ENCODE measurements at places on chromosomes 3 and 15. TPM values are rescaled to one million over a fixed set of nuclear protein-coding genes. Genes with fewer than 3 reads are reported as not detected.

The LRRC28 gene
- total RNA-seq, result 28.3 TPM

The DENND6A gene
- 42.0 TPM for total RNA-seq

The CD80 gene
- total RNA-seq, result not detected

The PCLAF gene
- not detected for total RNA-seq

The ZBBX gene
- total RNA-seq, result not detected

The CSK gene
- 8.4 TPM for total RNA-seq

The GRK7 gene
- not detected for total RNA-seq

The PPM1L gene
- 47.4 TPM for total RNA-seq

The FOXB1 gene
- total RNA-seq, result not detected

- ATAC-seq, result no peak
These were observed 361.9 kb upstream of the TRIM42 start for GRCh38 chr3:140315955-140316354.

DNA sequence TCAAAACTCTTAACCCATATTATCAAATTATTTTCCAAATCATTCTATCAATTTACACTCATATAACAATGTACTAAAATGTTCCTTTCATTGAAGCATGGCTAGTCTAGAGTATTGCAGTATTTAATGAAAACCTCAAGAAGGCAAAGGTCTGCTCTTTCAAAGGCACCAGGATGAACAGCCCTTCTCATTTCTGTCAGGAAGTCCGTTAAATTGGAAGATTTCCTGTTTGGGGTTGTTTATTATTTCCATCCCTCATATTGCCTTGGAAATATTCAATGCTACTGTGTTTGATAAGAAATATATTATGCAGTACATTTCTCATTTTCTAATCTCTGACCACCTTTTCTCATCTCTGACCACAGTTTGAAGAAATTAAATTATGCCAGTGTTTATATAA is 25.1 kb downstream of the ACKR4 start:
- ATAC-seq, result no peak

DNA sequence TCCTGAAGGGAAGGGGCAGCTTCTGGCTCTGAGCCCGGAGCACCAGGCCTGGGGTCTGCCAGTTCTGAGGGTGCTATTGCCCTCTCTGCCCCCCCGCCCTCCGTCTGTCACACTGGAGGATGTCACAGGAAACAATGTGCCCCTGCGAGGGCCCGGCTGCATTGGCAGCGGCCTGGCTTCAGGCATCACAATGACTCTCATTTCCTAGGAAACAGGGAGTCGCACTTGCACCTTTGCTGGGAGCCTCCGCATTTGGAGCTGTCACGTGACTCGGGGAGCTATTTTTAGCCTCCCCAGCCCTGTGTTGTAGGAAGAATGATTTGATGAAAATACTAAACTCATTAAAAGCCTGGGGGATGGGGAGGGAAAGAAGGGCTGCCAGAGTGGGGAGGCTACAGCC is 518.9 kb downstream of the SHQ1 start:
- ATAC-seq, result peak; percentile 81

DNA sequence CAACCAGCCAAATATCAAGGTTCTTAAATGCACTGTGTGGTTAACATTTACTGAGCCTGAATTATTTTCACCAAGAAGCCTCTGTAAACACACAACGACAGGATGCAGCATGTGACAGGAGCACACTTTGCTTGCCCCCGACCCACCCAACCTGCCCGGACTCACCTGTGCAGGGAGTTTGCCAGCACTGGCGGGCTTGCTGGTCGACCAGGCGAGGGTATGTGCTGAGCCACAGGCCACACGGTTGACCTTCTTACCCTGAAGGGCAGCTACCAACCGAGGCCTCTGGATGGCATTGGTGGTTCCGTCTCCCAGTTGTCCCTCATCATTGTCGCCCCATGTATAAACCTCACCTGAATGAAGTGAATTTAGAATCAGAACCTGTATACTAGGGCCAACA is 25.7 kb upstream of the OCA2 start:
- ATAC-seq, result no peak

DNA sequence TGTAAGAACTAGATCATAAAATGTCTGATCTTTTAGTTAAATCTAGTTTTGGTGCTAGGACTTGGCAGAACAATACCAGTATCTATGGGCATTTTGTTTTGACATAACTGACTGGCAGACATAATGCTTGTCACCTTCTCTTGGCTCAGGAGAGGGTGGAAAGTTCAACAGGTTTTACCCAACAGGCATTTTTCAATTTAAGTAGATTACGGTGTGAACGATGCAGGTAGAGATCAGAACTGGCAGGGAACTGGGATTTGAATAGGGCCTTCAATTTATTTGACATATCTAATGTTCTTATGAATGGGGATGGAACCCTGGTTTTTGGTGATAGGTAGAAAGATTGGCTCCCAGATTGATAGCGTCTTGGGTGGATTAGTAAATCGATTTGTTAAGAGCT is 351.0 kb downstream of the FEZF2 start:
- ATAC-seq, result no peak

DNA sequence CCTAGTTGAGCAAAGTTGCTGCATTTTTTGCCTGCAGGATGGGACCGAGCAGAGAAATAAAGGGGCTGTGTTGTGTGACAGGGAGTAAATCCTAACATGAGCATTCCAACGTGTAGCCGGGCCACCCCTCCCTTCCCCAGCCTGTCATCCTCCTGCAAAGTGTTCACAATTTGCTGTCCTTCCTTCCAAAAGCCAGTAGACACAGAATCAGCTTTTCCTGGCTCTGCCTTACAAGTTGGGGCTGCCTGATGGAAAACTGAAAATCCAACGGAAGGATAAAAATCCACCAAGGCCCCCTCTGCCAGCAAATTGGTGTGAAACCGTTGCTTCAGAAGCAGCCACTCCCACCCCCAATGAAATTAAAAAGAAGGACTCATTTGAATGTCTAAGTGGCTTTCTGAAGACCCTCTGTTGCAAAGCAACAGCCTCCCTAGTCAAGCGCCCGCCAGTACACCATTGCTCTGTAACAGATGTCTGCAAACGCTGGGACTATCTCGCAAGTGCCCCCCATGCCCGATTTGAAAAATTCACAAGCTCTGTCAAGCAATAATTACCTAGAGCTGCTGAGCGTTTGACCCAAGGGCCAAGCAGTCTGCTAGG is 665 bp downstream of the FRMD4B start:
- no peak for ATAC-seq

DNA sequence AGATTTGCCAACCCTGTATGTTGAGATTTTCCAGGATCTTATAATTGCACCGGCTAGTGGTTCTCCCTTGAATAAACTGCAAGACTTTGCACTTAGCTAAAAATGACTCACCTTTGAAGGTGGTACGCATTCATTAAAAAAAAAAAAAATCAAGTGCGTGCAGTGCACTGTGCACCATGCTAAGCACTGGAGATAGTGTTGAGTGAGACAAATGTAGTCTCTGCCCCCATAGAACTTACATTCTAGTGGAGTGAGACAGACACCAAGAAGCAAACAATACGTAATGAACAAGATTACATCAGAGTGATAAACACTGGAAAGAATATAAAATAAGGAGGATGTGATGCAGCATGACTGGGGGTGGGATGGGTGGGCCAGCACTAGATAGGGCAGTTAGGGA is 69.4 kb downstream of the ITPR1 start:
- ATAC-seq, result no peak

DNA sequence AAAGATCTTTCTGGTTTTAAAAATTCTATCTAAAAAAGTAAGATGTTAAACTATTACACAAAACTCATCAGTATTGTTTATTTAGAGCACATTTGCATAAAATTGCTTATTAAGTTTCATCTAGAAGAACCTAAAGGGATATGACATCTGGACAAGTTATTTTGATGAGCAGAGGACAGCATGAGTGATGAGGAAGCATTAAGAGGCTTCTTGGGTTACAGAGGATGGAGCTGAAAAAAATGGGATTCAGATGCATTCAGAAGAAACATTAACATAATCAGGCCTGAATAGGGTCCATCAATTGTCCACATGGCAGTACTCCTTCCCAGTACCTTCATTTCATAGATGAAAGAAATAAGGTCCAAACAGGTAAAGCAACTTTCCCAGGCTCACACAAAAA is 41.6 kb downstream of the IMPG2 start:
- ATAC-seq, result no peak

DNA sequence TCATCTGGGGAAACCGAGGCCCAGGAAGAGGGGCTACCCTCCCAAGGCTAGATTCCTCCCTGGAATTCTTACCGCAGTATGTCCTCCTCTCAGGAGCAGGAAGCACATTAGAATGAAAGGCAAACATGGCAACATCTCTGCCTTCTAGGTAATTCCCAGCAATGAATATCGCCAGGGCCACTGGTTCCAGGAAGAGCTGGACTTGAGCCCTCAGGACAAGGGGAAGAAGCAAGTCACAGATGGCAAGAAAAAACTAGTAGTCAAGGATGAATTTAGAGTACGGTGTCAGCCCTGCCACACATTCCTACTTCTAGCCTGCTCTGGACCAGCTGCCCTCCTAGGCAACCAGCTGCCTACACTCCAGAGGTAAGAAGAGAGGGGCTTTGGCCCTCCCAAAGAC is 42.9 kb downstream of the MEGF11 start:
- no peak for ATAC-seq

- ATAC-seq, result peak; percentile 98
These were observed 9.6 kb downstream of the EMC3 start for GRCh38 chr3:9976721-9977709.

DNA sequence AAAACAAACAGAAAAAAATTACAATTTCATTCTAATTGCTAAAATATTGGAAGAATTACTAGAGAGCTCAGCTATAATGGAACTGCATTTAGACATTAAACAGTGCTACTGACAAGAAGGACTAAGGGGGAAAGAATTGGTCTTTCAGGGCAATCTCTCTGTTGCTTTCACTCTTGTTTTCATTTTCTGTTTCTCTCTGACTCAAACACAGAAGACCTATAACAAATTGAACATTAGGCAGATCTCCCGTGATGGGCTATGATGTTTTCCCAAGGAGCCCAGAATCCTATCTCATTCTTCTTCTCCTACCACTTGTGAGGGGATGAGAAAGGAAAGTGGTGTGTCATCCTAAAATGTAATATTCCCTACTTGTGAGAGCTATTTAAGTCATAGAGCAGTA is 358.0 kb upstream of the TGFBR2 start:
- ATAC-seq, result no peak

GRCh38 chr3:161150001-161150525 is 44.9 kb upstream of the B3GALNT1 start:
- no peak for ATAC-seq

DNA sequence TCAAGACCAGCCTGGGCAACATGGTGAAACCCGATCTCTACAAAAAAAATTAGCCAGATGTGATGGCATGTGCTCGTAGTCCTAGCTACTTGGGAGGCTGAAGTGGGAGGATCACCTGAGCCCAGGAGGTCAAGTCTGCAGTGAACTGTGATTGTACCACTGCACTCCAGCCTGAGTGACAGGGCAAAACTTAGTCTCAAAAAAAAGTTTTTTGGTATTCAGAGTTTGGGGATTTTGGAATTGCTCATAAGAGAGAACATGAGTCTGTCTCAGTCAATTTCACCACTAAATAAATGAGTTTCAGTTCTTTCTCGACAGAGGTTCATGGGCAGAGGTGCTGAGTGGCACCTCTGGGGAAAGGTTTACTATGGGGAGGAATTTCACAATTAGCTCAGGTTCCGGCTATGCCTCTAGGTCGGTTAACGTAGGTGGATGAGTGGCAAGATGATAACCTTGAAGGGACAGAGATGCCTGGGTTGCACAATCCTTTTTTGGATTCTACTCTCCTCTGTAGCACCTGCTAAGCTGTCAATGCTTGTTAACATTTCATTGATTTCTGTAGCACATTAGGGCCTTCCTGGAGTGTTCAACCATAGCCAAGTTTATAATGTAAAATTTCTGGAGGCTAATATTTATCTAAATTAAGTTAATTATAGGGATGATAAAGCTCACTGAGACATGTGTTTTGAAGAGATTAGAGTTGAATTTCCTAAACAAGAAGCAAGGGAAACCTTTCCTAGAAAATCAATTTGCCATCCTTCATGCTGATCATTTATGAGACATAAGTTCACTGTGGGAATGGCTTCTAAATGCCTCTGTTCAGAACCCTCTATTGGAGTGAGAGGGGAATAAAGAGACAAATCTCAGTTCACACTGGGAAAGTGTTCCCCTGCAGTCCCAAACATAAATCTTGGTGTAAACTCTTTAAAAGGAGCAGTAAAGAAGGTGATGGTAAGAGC is 37.4 kb upstream of the DCP1A start:
- ATAC-seq, result no peak

GRCh38 chr3:53426918-53427317 is 67.5 kb upstream of the CACNA1D start:
- ATAC-seq, result no peak

- no peak for ATAC-seq
These were observed 213.9 kb upstream of the PFN2 start for GRCh38 chr3:150184426-150185071.

DNA sequence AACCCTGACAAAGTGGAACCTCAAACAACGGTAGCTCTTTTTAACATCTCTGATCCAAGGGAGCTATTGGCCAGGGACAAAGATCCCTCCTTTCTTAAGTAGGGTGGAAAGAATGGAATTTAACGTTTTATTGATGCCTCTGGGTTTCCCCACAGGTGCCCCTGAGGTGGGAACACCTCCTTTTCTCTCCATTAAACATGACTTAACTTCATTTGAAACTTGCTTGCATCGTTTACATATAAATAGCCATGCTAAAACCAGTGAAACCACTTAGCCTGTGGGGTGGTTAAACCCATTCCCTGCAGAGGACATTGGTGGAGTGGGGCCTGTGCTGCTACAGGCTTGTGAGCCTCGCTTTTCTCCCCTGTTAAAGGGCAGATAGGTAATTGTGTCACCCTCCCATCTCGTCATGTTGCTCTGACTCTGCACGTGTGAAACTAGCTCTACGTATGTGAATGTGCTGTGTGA is 9.7 kb downstream of the CGNL1 start:
- ATAC-seq, result no peak

- ATAC-seq, result no peak
These were observed 208.3 kb upstream of the RBMS3 start for GRCh38 chr3:29072611-29073010.

GRCh38 chr3:149003653-149004305 is 12.4 kb downstream of the GYG1 start:
- ATAC-seq, result no peak

DNA sequence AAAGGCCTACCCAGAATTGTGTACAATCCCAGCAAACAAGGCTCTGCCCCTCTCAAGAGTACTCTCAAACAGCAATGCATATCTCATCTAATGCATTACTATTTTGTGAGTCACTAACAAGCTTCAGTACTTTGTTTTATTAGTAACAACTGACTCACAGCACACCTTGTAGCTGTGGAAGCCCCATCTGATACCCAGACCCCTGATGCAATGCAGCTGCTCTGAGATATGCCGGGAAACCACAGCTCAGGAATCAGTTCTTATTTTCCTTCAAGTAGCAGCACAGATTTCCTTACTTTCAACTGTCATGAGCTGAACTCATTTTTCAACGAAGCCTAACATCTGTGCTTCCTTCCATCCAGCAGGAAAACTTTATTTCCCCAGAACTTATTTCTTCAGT is 37.8 kb downstream of the CCNL1 start:
- no peak for ATAC-seq

- no peak for ATAC-seq
These were observed 64.0 kb downstream of the POLR2M start for GRCh38 chr15:57770495-57770894.

- ATAC-seq, result no peak
These were observed 89.5 kb upstream of the MANF start for GRCh38 chr3:51295625-51296024.

Measured in gastroesophageal sphincter (tissue), 4 donors.